ENCODE measurements at places on chromosomes 4 and X.
A peak's percentile ranks its signal among the peaks of the same experiment; 100 is the strongest.

DNA sequence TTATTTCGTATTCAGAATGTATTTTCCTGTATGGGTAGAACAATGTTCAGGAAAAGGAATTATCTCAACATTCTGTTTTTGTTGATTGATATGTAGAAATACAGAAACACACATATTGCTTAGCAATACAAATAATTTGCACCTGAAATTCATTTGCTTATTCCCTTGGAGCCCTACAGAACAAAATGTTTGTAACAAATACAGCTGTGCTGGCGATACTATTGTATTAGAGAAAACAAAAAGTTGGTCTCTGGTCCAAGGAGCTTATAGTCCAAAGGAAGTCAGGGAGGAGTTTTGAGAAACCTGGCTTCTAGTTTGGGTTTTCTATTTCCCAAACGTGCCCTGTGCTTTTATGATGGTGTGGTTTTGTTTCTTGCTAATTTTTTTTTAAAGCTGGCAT, 37.8 kb upstream of the CAPN6 start:
- no peak for DNase-seq

- DNase-seq: no peak
These were observed 31.4 kb upstream of the RBPJ start for GRCh38 chr4:26289401-26289800.

GRCh38 chr4:1285790-1286553, 3.7 kb upstream of the MAEA start:
- DNase-seq: no peak

DNA sequence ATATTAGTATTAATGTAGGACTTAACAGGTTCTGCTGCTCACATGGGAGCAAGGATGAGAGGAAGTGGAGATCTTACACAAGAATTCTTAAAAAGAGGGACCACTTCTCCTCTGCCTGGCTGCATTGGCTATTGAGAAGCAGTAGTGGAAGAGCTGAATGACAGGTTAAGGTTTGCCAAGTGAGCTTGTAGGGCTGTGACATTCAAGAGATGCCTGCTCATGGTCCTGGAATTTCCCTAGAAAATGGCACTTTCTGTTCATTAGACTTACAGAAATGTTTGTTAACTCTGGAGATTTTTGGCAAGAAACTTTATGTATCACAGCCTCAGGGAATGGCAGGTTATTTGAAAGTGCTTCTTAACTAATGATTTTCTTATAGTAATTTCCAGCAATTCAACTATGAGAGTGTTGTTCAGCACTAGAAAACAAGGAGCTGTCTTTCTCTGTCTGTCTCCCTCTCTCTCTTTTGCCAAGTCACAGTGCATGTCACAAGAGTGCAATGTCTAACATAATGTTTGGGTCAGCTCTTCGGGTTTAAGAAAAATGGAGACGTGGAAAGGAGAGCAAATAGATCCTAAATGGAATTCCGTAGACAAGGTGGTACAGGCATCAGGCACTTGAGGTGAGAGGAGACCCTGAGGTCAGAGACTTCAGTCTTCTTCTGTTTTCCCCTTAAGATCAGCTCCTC, 8.3 kb upstream of the NAP1L5 start:
- no peak for DNase-seq

GRCh38 chrX:155022585-155022984, at the start of gene F8:
F8 (minus strand) TSS chrX:155022723; CDS start chrX:155022552, 171 bp downstream.
- no peak for DNase-seq

GRCh38 chrX:13780868-13781427, 35.9 kb downstream of the GPM6B start:
- no peak for DNase-seq

GRCh38 chr4:142406499-142406835, 439.6 kb downstream of the INPP4B start:
- no peak for DNase-seq

- no peak for DNase-seq
These were observed 445.6 kb downstream of the FAT4 start for GRCh38 chr4:125760201-125760819.

DNA sequence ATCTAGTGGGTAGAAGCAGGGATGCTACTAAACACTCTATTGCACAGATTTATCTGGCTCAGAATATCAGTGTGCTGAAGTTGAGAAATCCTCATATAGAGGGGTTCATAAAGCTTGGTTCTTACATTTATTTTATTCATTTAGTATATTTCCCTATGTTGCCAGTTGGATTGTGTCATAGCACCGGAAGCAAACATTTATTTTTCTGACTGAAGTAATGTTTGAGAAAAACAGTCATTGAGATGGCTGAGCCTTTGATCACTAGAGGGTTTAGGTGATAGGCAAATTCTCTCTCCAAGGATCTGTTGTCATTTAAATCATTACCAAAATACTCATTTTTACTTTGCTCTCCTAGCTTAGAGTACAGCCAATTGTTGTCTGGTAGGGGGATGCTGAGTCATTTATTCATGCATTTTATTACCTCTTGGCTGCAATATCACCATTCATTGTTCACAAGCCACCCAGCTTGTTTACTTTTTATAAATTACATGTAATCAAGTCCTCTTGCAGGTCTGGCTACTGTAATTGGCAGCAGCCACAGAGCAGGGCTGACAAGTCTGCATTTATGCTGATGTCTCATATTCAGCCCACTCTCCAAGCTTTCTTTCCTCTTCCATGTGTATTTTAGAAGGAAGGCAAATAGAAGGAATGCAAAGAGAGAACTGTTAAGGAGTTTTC, 15.2 kb downstream of the GAB1 start:
- DNase-seq: no peak

DNA sequence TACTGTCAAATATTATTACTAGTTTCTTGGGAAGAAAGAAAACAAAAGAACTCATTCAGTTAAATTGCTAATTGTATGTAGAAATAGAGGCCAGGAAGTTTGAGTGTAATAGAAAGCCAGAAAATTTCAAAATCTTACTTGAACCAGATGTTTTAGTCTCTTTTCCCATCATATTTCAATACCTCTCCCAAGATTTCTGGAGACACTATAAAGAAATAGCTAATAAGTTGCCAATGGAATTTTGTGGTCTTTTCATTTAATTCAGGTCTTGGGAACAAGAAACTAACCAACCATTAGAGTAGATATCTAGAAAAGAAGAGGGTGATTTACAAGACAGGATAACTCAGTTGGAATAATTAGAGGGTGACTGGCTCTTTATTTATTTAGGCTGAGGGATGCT, 112.2 kb downstream of the AGTR2 start:
- DNase-seq: no peak

- no peak for DNase-seq
These were observed 26.5 kb downstream of the SLC10A7 start for GRCh38 chr4:146495269-146495668.

DNA sequence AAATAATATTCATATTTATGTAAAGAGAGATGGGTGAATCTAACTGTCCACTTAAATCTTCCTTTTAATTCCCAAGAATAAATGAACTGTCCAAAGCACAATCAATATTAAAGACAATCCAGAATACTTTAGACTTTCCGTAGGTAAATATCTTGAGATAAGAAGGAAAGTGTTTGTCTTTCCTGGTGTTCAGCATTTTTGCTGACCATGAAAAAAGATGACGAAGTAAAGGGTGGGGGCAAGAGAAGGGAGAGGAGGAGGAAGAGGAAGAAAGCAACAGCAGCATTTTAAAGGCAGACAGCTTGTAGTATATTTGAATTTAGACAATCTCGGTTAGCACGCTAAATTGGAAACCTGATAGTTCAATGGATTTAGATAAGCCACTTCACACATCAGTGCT, 498.2 kb downstream of the KCNIP4 start:
- DNase-seq: no peak

GRCh38 chr4:77959566-77960338, 97.1 kb downstream of the MRPL1 start:
- peak; percentile 16 for DNase-seq

DNA sequence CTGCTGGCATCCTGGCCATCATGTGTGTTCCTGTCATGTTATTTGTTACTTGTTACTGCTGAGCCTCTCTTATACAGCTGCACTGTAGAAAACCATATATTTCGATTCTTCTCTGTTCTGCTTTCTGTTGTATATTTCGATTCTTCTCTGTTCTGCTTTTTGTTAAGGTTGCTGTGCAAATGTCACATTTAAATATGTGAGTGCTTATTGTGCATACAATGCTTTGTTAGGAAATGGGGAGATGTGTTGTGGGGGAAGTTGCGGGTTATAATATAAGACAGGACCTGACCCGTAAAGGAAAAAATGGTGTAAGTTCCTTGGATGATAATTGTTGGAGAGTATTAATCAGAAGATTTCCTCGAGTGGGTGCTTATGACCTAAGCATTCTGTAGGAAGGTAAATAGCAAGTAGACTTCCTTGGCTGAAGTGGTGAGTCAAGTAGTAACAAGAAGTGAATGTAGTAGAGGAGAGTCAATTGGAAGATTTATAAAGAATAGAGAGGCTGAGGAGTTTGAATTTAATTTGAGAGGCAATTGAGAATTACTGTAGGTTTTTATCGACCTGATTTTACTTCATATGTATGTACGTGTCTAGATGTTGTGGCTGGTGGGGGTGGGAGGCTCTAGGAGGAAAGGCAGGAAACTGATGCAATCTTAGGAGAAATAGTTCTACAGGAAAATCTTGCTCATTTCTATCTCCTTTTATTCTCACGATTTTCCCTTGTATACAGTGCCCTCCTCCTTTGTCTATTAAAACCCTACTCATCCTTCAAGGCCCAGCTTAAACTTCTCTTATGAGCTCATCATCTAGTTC, 8.5 kb downstream of the OGT start:
- DNase-seq: no peak

DNA sequence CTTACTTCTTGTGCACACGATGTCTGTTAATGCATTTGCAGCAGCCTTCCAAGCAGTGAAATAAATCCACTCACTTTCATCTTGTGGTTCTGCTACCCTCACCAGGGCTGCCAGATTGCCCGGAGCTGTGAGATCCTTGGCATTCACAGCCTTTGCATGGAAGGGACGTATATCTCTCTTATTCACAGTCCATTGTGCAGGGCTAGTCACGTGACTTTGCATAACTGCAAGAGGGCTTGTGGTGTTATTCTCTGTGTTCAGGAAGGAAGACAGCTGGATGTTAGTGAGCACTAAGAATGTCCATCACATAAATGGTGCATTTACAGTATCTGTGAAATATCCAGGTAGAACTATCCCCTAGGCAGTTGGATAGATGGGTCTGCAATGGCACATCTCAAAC, 96.5 kb upstream of the BEND4 start:
- no peak for DNase-seq

DNA sequence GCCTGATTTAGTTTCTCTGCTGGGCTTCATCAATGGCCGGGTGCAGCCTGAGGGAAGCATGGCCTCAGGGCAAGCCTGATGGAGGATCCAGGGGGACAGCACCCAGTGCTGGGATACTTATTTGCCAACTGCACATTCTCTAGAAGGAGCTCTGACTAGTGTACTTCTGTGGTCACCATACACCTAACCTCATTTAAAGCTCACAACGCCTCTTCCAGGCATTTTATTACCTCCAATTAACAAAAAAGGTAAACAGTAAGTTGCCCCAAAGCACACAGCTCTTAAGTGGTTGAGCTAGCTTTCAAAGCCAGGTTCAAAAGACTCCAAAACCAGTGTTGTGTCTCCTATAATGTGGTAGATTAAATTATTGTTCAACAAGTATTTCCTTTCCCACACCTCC, 26.8 kb upstream of the ATXN3L start:
- DNase-seq: no peak

DNA sequence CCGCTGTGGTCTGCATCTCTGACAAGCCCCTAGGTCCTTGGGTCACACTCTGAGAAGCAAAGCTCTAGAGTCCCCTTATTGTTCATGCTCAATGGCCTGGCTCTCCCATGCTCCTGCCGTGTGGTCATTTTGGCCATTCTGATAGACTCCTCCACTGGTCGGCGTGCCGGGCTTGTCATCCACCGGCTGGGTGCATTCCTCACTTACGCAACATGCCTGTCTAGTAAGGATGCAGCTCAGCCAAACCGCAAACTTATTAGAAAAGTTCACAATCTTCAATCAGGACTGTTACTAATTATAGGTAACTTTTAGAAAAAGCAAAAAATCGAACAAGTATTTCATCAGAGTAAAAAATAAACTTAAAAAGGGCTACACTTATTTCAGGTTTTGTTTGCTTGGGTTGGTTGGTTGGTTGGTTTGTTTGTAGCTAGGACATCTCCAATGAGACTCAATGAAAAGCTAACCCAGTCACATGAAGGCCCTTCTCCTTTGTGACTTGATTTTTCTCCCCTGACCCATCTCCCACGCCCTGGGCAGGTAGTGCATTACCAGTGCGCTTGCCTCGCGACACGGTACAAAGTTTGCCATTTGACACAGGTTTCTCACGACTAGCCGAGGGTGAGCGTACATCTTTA, 41.0 kb downstream of the IRF2 start:
- no peak for DNase-seq

DNA sequence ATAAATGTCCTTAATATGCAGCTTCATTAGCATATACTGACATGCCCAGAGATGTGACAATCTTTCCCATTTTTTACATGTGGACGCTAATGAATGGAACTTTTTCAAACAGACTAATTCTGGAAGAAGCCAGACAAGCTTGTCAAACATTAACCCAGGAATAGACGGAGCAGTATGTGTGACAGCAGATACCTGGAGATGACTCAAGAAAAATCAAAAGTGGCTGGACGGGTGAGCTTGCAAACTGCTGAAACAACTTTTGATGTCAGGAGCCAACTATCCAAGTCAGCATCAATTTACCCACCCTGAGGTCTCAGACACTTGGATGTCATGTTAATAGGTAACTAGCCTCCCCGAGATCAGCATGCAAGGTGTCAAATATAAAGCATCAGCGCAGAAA, 183.0 kb downstream of the PACRGL start:
- DNase-seq: no peak

DNA sequence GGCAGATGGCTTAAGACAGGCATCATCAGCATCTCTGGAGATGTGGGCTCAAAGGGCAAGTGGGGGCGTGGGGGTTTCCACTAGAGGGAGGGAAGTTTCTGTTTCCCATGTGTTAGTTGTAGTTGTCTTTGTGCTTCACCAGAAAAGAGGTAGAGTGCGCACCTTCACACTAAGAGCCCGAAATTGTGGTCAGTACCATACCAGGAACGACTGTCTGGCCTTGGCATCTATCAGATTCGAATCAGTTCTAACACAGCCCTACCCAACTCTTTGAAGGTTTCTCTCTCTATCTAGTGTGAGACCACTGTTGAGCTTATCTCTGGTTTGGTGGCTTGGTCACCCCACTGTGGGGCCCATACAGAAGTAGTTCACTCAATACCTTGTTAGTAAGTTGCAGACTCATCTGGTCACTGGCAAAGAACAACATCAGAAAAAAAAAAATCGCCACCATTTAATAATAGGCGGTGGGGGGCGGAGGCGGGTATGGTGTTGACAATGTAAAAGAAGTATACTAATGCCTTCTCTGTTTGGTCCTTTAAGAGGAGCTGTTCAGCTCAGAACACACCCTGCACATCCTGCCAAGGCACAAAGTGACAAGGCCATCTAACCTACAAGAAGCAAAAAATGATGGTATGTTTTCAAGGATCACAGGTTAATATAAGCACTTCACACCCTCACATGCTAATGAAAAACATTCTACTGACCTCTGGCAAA, 71.1 kb downstream of the NYX start:
- DNase-seq: no peak

DNA sequence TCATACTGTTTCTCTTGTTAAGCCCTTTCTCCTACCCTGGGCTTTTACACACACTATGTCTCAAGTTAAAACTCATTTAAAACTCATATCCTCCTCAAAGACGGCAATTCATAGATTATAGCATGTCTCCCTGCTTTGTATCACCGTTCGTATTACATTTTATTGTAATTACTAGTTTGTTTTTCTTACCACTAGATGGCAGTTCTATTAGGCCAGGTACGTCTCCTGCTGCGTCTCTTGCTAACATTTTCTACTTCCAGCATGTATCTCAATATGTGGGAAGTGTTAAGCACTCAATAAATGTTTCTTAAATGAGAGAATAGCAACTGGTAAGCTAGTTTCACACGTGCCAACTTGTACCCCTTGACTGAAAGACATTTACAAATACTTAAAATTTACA, 450.3 kb upstream of the PCDH7 start:
- DNase-seq: no peak

Data from left renal pelvis (tissue), 4 donors.